Endothelial cell of coronary artery (primary cell): ENCODE measurements at places on chromosomes 5 and 9. TPM values are rescaled to one million over a fixed set of nuclear protein-coding genes. Genes with fewer than 3 reads are reported as not detected.

Gene TRIM7
- 10.6 and 12.8 TPM in 2 replicates for total RNA-seq

Gene C9orf50
- 0.09 TPM in 1 of 2 replicates, not detected in the other for total RNA-seq

Gene KLHL9
- 32.2 and 38.3 TPM in 2 replicates for total RNA-seq

Gene LURAP1L
- 3.9 and 4.5 TPM in 2 replicates for total RNA-seq

Gene GMCL2
- total RNA-seq: not detected in 2 replicates

Gene EIF4EBP3
- 0.54 and 0.75 TPM in 2 replicates for total RNA-seq

Gene LRSAM1
- 9.8 and 12.7 TPM in 2 replicates for total RNA-seq

Gene GABBR2
- 9.0 and 21.6 TPM in 2 replicates for total RNA-seq

Gene SPACA9
- 1.3 and 1.4 TPM in 2 replicates for total RNA-seq

Gene SMIM32
- total RNA-seq: not detected in 2 replicates

Gene CATSPER3
- 0.09 and 0.19 TPM in 2 replicates for total RNA-seq

Gene NDFIP1
- total RNA-seq: 34.5 and 51.2 TPM in 2 replicates

Gene TUSC1
- 7.0 and 10.7 TPM in 2 replicates for total RNA-seq

Gene PDZD2
- total RNA-seq: 2.0 and 3.2 TPM in 2 replicates

Gene ZNF483
- 1.3 and 1.8 TPM in 2 replicates for total RNA-seq

Gene IL3
- not detected in 2 replicates for total RNA-seq

Gene SERF1A
- total RNA-seq: 3.6 and 3.7 TPM in 2 replicates

Gene SIL1
- total RNA-seq: 53.6 and 71.0 TPM in 2 replicates

Gene TLX3
- total RNA-seq: not detected in 2 replicates

Gene CAVIN4
- total RNA-seq: 1.6 and 2.0 TPM in 2 replicates

Gene SPATA31C1
- not detected in 2 replicates for total RNA-seq

Gene KCNV2
- not detected in 2 replicates for total RNA-seq

Gene IFNA14
- total RNA-seq: not detected in 2 replicates

Gene BARX1
- total RNA-seq: 0.09 TPM in 1 of 2 replicates, not detected in the other
